ENCODE measurements at places on chromosomes 4 and X. TPM values are rescaled to one million over a fixed set of nuclear protein-coding genes. Genes with fewer than 3 reads are reported as not detected.

DNA sequence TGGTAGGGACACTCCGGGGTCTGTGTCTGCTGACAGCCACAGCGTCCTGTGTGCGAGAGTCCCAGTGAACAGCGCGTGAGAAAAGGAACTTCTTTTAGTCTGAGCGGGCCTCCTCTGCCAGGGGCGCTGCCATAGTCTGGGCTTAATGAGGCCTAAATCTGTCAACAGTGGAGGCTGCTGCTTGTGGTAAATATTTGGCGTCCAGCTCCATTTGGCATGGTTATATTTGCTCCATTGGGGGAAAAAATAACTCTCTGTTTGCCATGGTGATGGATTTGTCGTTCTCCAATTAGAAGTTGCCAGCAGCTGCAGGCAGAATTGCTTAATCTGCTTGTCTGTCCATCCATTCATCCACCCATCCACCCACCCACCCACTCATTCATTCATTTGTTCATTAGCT, 71.4 kb upstream of the PSAPL1 start:
- no peak for DNase-seq

- no peak for DNase-seq
Observed at GRCh38 chrX:44392767-44393166, 49.3 kb upstream of the EFHC2 start.

Gene UGT2B15
- total RNA-seq = not detected

GRCh38 chr4:148044912-148045352, 313.0 kb downstream of the ARHGAP10 start:
- no peak for DNase-seq

GRCh38 chrX:39855748-39856129, 242.0 kb downstream of the BCOR start:
- DNase-seq = peak; percentile 43

DNA sequence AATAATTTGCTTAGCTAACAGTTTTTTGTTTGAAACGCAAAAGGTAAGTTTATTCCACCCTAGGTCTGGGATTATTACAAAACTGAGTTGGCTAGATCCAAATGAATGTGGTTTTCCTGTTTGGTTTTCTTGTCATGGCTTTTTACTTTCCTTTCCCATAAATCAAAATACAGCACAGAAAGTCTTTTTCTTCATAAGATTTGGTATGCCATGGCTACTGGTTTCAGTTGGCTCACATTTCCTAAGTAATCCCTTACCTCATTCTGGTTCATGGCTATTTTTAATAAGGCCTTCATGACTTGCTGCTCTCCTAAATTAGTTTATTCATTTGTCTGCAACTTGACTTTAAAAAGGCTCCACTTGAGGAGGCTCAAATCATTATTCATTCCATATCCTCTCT, 12.9 kb upstream of the PAK3 start:
- DNase-seq = no peak

DNA sequence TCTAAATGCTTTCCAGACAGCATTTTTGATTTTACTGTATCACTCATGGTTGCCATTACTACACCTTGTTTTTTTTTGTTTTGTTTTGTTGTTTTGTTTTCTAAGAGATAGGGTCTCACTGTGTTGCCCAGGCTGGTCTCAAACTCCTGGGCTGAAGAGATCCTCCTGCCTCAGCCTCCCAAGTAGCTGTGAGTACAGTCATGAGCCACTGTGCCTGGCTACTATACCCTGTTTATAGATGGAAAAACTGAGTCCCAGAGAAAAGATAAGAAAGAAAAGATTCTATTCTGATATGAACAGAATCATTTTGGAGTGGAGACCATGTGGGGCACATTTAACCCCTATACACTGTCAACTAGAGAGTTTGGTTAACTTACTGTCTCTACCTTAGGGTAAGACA, 20.0 kb downstream of the ADD1 start:
- no peak for DNase-seq

Gene MAGEA12
- not detected for total RNA-seq

Gene TMEM164
- 19.6 TPM for total RNA-seq

- no peak for DNase-seq
Observed at GRCh38 chrX:48487362-48487798, 11.4 kb downstream of the FTSJ1 start.

Gene ZCCHC12
- total RNA-seq = not detected

Gene ANKRD50
- 4.4 TPM for total RNA-seq

Gene PRDM5
- 12.3 TPM for total RNA-seq

GRCh38 chr4:104395168-104395614, 99.5 kb downstream of the CXXC4 start:
- DNase-seq = no peak

Gene DUX4
- not detected for total RNA-seq

Gene TEX13B
- not detected for total RNA-seq

GRCh38 chr4:142408003-142408441, 438.1 kb downstream of the INPP4B start:
- peak; percentile 76 for DNase-seq

GRCh38 chr4:6907658-6908191, 1.9 kb upstream of the TBC1D14 start:
- DNase-seq = no peak

Gene STK32B
- total RNA-seq = not detected
